T-helper 22 cell (primary cell): ENCODE measurements at places on chromosomes 3 and 15.

GRCh38 chr3:107999215-107999775, 91.5 kb downstream of the CD47 start:
- DNase-seq, result no peak

DNA sequence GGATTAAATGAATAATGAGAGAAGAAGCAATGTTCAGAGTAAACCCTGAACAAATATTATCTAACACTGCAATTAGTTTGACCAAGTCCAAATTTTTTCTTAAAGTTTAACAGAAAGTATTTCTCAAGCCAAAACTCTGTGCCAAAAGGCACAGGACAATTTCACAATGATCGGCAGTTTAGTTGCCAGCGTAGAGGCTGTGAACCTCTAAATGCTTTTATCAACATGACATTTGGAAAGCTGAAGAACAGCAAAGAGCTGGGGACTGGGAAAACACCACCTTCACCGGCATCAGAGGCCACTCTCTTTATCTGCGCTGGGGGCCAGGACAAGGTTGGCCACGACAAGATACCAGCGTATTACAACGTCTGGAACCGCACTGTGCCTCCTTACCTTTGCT, 125.6 kb downstream of the ADAMTS17 start:
- DNase-seq, result no peak

- no peak for DNase-seq
These were observed 148.7 kb downstream of the PPM1L start for GRCh38 chr3:160904691-160905090.

- no peak for DNase-seq
These were observed 8.0 kb upstream of the CCDC13 start for GRCh38 chr3:42780892-42781700.

GRCh38 chr15:40847223-40847961, 3.5 kb downstream of the SPINT1 start:
- DNase-seq, result no peak

GRCh38 chr3:72060447-72061034, 275.6 kb upstream of the PROK2 start:
- DNase-seq, result no peak

- DNase-seq, result no peak
These were observed 10.1 kb upstream of the RBM5 start for GRCh38 chr3:50078622-50079021.

GRCh38 chr3:52225452-52226228, at the start of gene TLR9:
Gene TLR9, minus strand, starts transcription at chr3:52225645. Its CDS starts 116 bp downstream, at chr3:52225529.
- no peak for DNase-seq

- no peak for DNase-seq
These were observed 53.5 kb upstream of the CCDC54 start for GRCh38 chr3:107323723-107324122.

- no peak for DNase-seq
These were observed 896.8 kb downstream of the ROBO1 start for GRCh38 chr3:78871048-78871447.
